ENCODE measurements at places on chromosomes 2 and 18.

DNA sequence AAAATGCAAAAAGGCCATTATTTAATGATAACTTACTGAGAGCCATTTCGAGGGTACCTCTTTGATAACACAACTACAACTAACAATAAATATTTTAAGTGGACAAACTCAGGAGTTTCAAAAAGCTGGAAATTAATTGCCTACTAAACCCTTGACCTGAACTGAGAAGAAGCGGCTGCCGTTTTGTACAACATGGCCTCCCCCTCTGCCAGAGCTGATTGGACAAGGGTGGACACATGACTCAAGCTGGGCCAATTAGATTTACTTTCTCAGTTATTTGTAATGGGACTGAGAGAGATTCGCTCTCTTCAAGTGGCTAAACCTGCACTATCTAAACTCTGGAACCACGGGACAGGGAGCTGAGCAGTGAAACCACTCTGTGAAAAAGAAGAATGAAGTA lies 135.9 kb upstream of the SERPINE2 start:
- DNase-seq: no peak

DNA sequence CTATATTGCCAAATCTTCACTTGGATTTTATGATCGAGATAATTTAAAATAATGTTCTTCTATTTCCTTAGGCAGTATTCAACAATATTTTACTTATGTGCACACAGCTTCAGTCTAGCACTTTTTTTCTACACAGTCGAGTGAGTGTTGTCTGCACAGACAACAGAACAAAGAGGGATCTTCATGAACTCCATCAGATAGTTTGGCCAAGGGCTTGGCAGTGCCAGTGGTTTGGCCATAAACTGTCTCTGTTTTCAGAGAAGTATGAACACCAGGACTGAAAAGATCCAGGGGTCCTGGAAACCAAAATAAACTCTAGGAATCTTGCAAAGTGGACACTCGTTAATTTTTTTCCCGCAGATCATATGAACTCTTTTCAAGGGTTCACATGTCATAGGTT lies 547.3 kb downstream of the PLCL1 start:
- DNase-seq: no peak

GRCh38 chr2:234001380-234002160 lies 48.9 kb upstream of the SPP2 start:
- no peak for DNase-seq

DNA sequence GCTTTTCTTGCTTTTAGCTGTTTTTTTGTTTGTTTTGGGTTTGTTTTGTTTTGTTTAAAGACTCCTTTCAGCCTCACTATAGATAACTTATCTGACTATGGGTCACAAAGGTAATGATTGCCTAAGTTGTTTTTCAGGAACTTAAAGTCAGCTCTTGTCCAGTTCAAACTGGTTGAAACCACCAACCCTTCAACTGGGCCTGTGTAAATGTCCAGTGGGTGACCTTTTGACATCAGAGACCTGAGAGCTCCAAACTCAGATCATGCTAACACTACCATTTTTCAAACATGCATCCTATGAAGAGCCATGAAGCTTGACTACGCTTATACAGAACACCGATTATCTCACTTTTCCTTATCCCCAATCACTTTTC lies 144.6 kb upstream of the RMP24 start:
- DNase-seq: no peak

- peak; percentile 47 for DNase-seq
These were observed 715 bp upstream of the CFAP36 start for GRCh38 chr2:55518841-55519165.

DNA sequence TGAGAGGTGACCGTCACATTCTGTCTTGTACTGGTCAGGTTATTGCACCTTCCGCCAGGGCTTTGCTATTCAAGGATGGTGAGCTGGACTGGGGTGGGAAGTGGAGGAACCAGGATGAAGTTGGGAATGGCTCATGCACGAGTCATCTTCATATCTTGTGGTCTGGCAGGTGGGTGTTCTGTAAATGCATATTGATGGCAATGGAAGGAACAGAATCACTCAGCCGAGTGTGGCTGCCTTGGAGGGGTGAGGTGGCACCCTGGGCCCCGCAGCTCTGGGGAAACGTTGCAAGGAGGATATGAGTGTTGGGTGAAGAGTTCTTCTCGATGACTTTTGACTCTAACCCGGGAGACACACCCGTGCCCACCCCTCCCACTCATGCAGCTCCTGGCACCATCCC lies 1.2 kb downstream of the NEU2 start:
- no peak for DNase-seq

DNA sequence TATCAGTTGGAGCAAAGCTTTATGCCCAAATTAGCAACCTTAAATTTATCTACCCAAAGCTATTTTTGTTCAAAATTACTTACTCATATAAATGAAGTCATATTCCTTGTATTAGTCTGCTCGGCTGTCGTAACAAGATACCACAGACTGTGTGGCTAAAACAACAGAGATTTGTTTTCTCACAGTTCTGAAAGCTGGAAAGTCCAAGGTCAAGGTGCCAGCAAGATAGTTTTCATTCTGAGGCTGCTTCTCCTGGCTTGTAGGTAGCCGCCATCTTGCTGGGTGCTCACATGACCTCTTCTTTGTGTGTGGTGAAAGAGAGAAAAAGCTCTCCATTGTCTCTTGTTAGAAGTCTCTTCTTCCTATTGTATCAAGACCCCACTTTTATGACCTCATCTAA lies 15.7 kb upstream of the DPP10 start:
- no peak for DNase-seq

DNA sequence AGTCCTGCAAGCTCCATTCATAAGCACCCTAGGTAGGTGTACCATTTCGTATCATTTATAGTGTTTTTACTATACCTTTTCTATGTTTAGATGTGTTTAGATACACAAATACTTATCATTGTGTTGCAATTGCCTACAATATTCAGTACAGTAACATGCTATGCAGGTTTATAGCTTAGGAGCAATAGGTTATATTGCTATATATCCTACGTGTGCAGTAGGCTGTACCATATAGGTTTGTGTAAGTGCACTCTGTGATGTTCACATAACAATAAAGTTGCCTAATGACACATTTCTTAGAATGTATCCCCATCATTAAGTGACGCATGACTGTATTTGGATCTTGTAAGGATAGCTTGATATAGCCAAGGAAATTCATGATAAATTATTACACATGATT lies 88.6 kb upstream of the CDH20 start:
- DNase-seq: no peak

- DNase-seq: no peak
These were observed 23.0 kb upstream of the ODC1 start for GRCh38 chr2:10471046-10471571.

DNA sequence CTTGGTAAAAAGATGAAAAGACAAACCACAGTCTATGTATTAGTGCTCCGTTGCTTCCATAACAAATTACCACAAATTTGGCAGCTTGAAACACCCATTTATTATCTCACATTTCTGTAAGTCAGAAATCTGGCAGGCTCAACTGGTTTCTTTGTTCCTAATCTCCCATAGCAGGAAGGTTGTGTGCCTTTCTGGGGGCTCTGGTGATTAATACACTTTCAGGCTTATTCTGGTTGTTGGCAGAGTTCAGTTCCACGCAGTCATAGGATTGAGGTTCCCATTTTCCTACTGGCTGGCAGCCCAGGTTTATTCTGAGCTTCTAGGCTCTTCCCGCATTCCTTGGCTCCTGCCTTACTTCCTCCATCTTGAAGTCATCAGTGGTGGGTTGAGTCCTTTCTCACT lies 189.3 kb downstream of the ANAPC1 start:
- DNase-seq: no peak

DNA sequence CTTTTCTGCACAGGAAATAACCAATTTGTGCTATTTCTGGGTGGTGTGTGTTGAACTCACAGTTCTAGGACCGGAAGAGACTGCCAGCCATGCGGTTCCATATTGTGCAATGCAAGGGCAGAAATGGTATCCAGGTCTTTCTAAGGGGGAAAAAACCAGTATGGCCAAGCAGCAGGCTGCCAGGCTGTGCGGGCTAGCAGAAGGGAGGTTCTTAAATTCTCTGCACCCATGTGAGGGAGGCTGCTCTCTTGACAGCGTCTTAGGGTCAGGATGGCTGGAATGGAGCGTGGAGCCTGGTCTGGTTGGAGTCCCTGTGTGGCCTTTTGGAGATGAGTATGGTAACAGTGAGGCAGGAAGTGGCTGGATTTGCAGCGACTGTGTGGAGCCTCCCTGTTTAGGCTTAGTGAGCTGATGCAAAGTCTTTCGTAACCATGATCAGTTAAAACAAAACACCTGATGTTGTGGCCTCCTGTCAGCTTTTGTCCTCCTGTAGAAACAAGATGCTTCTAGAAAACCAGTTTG lies 52.6 kb downstream of the NCK2 start:
- DNase-seq: no peak

- no peak for DNase-seq
These were observed 90.8 kb upstream of the L3MBTL4 start for GRCh38 chr18:6505498-6505875.

GRCh38 chr2:190551928-190552327 lies 17.4 kb upstream of the NEMP2 start:
- DNase-seq: no peak

DNA sequence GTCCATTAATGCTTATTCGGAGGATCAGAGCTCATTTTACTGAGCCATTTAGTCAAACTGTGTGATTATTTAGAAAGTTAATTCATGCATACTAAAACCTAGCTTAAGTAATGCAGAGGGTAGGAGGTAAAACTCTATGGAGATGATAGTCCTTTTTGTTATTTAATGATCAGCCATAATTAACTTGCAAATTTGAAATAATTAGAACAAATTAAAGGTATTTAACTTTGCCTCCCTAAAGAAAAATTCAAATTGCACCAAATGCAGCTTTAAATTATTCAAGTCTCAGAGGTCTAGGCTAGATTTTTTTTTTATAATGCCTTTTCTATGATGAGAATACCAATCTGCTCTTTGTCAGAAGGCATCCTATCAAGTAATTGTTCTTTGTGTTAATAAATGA lies 310.9 kb downstream of the KIAA1328 start:
- DNase-seq: no peak

DNA sequence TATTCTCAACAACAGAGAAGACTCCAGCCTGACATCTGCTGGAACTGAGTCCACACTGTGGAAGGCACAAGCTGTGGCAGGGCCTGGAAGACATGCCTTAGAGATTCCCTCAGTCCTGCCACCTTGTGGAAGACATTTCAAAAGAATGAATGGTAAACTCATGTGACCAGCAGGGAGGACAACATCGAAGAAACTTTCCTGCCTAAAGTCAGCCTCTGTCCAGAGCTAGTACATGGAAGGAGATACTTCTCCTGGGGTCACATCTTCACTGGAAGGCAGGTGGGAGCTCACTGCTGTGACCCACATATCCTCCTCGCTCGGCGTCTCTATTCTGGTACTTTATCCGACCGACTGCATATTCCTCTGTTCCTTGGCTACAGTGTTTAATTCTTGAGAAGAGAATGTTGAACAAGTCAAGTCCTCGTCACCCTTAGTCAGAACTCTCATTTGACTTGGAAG lies 59.5 kb downstream of the PUM2 start:
- peak; percentile 74 for DNase-seq

DNA sequence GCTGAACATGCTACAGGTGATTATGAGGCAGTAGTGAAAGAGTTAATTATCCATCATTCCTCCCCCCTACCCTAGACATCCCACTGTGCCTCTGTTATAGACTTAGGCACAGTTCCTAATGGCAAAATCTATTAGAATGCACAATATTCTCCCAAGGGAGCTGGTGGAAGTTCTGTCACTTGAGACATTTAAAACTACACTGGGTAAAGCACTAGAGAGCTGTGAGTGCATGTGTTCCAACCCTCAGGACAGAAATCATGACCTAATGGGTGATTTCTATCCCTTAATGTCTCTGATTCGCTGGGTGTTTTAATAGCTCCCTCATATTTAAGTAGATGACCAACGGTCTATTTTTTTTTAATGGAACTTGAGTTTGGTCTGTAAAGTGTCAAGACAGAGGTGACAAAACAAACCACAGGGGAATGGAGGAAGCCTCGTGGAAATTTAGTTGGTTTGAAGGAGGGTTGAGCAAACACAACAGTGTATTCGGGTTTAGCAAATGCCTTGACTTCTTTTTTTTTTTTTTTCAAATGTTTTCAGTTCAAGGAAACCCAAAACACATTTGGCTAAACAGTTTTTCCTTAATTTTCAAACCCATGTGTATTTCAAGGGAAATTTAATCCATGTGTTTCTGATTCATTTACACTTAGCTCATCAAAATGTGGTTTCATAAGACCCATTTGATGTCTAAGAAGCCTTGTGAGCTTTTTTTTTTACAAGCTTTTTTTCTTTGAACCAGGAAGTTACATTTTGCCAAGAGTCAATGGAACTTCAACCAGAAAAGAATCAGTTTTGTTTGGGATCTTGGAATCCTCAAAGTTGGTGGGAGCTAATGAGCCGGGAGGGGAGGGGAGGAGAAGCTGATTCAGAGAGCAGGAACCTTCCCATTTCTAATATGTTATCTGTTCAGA lies 665.1 kb upstream of the ZEB2 start:
- DNase-seq: no peak

DNA sequence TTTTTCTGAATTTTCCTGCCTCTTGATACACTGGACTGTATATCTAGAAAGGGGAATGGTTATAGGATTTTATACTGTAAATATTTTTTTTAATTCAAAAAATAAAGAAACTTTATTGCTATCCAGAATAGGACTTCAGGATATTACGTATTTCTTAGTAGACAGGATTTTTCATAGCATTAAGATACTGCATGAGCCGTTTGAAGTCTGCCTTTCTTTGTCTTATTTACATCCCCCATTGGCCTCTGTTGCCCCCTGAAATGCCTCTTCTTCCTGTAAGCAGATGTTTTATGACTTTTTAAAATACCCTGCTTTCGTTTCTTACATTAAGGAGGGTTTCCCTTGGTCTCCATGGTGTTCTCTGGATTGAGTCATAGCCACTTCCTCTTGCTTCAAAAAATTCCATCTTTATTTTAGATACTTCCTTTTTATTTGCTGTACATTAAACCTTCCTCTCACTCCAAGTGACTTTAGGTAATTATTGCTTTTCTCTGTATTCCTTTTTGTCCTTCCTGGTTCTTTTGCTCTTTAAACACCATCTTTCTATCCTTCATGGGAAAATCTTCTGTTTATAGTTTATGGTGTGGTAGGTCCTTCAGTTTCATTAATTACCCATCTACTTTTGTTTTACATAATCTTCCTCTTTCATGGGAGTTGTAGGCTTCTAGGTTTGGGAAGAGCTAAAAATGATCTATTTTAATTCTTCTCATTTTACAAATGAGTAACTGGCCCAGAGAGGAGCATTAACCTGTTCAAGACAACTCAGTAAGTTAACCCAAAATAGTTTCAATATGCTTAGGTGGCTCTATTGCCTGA lies 72.6 kb downstream of the ZNF532 start:
- no peak for DNase-seq

All from trophoblast cell (in vitro differentiated cells and primary cell).